ENCODE measurements at places on chromosomes 4 and X.

- DNase-seq: no peak
These were observed 184.0 kb upstream of the PGRMC2 start for GRCh38 chr4:128471576-128471975.

GRCh38 chr4:169315530-169316343, 45.0 kb upstream of the SH3RF1 start:
- no peak for DNase-seq

- no peak for DNase-seq
These were observed 69.9 kb upstream of the NRK start for GRCh38 chrX:105752338-105752956.

GRCh38 chr4:143375326-143376073, 38.8 kb downstream of the GAB1 start:
- no peak for DNase-seq

DNA sequence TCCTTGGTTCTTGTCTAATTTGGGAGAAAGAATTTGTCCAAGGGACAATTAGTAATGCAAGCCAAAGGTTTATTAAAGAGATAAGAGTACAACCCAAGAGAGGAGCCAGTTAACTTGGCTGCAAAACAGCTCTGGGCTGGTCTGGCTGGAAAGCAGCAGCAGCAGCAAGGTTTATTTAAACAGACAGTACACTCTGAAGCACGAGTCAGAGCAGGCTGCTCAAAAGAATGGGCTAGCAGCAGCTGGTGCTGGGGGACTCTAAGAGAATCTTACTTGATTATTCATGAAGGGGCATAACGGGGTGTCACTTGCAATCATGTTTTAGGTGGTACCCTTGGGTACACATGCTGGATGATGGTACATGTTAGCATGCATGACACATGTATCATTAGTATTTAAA, 17.1 kb upstream of the CT47C1 start:
- DNase-seq: no peak

DNA sequence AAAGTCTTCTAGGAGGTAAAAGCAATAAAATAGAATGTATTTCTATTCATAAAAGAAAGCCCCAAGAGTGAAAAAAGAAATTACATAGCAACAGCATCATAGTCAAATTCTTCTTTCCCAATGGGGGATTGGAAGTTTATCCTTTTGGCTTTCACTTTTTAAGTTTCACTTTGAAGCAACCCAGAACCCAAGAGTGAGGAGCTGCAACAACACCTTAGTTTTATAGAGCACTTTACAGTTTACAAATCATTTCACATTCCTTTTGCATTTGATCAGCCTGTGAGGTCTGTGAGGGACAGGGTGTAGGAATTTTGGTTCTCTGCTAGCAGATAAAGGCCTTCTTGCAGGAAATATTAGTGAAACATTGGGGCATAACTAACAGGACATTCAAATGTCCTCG, 112.0 kb upstream of the NDP start:
- no peak for DNase-seq

DNA sequence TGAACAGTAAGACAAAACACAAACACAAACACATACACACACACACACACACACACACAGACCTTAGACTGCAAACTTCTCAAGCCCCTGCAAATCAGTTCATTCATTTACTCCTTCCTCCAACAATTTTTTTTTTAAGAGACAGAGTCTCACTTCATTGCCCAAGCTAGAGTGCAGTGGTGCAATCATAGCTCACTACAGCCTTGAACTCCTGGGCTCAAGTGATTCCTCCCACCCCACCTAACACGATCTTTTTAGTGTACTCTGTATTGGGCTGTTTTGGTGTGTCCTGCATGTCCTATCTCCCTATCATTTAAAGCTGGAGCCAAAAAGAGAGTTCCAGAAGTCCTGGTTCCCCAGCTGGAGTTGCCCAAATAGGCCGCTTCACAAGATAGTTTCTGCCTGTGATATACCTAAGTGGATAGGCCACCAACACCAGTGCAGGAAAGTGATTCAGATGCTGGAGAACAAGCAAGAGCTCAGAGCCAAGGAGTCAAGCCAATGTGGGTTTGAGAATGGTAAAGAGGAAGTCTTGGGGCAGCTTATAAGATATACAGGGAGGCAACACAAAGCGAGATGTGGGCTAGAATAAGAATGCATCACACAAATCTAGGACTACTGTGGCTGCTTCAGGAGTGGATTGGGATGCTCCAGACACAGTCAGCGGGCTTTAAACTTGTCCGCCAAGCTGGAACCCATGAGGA, 85.4 kb upstream of the RAPGEF2 start:
- DNase-seq: no peak

DNA sequence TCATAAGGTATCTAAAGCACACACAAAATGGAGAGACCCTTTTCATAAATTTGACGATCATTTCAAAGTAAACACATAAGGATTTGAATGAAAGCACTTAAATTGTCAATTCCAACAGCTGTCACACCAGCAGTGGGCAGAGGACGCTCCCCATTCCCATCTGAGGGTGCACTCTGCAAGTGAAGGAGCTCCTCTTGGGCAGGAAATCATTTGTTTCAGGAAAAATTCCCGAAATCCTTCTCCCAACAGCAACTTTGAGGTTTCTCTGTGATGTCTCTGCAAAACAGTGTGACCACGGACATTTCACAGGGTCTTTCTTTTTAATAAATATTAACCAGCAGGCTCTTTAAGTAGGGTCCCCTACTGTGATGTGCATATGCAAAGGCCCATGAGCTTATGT, 111.0 kb downstream of the EPHA5 start:
- DNase-seq: no peak

DNA sequence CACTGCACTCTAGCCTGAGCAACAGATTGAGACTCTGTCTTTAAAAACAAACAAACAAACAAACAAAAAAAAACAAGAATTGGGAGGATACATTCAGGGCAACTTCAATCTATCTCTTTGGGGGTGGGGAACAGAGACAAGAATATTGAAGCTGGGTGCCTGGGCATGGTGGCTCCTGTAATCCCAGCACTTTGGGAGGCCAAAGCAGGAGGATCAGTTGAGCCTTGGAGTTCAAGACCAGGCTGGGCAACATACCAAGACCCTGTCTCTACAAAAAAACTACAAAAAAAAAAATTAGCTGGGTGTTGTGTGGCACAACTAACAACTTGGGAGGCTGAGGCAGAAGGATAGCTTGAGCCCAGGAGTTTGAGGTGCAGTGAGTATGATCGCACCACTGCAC, 1.2 kb downstream of the LETM1 start:
- DNase-seq: no peak

DNA sequence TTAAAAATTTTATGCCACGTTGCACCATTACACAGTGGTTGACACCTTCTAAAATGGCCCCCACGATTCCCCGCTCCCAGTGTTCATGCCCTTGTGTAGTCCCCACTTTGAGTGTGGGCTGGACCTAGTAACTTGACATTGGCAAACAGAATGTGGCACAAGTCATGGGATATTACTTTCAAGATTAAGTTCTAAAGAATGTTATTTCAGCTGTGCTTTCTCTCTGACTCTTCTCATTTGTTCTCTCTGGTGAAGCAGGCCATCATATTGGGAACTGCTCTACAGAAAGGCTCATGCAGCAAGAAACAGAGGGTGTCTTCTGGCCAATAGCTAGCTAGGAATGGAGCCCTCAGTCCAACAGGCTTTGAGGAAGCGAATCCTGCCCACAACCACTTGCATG, 67.1 kb downstream of the ATXN3L start:
- DNase-seq: no peak

GRCh38 chrX:132085786-132086185, 42.0 kb downstream of the FRMD7 start:
- no peak for DNase-seq

DNA sequence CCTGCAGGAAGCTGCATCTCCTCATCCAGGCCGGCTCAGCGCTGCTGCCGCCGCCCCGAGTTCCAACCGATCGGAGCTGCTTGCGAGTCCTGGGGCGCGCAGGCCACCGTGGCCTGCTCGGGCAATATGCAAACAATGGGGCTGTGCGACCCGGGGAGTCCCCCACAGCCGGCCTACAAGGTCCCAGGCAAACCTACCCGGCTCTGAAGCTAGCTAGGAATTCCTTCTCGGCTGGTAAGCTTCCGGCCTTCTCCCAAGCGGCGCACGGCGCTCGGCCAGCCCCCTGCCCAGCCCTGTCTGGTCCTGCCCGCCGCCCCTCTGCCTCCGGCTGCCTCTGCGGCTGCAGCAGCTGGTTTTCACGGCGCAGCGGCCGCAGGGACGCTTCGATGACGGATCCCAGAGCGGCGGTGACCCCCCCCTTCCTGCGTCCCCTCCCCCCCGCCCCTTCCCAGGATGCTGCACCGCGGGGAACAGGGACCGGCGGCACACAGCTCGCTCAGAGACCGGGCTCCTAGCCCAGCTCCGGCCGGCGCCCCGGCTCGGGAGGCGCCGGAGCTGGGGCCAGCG, 59.4 kb downstream of the TSC22D3 start:
- no peak for DNase-seq

- no peak for DNase-seq
These were observed 16.8 kb upstream of the SLC34A2 start for GRCh38 chr4:25638806-25639205.

DNA sequence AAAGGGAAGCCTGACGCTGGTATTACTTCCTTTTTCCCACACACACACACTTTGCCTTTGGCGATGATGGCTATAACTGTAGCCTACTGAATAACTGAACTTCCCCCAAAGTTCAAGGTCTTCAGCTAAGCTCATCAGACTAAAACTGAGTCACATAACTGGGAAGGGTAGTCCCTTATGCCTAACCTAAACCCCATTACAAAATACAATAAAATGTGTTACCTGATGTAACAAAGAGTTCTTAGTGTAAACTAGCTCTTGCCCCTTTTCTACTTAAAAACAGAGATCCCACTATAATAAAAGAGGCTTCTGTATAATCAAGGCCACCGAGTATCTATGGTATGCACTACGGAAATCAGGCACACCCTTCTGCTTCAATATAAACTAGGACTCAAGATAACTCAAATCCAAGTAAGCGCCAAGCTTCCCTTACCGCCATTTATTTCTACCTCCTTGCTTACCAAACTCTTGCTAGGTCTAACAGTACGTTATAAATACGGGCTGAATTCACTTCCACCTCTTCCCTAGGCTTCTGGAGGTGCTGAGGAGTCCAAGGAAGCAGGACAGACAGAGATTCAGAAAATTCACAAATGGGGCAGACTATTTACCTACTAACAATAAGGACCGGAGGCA, 2.4 kb downstream of the OTUD4 start:
- no peak for DNase-seq

- DNase-seq: no peak
These were observed 36.0 kb downstream of the ADGRG2 start for GRCh38 chrX:19086102-19086772.

DNA sequence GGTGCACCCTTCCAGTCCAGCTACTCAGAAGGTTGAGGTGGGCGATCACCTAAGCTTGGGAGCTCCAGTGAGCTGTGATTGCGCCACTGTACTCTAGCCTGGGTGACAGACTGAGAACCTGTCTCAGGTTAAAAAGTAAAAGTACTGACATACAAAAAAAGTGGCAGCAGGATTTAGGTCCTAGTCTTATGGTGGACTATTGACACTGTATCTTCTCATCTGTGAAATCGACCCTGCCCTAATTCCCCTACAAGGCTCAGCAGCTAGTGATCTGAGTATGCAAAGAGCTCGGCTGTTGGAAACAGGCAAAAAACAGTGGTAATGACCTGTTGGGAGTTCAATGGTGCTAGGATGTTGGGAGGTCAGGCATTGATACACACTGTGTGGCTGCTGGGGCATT, 57.0 kb downstream of the LEF1 start:
- DNase-seq: no peak

DNA sequence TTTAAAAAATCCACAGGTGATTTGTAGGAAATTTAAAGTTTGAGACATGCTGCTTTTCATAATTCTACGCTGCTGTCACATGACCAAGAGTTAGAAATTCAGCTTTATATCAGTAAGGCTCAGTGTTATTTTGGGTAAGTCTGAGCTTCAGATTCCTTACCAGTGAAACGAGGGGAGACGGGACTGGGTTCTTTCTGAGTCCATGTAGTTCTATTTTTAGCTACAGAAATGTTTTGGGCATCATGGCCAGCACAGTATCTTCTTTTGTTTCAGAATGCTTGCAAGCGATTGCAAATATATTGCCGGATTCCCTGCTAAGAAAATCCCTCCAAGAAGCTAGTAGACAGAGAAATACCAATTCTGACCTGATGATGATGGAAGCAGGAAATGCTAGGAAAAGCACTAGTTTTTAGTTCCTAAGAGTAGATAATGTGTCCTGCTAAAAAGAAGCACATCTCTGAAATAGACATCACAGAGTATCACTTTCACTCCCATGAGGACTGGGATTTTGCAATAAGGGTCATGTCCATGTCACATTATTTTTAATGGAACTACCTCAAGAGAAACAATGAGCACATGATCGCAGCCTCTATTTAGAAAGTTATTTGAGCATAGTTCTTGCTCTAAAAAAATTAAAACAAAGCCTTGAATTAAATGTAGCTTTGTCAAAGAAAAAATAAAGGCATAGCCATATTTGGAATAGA, 10.9 kb downstream of the ATP1B4 start:
- no peak for DNase-seq

GRCh38 chr4:94695384-94695783, 62.4 kb upstream of the BMPR1B start:
- DNase-seq: no peak

GRCh38 chrX:114619874-114620273, 36.0 kb downstream of the HTR2C start:
- no peak for DNase-seq

- no peak for DNase-seq
These were observed 6.4 kb upstream of the UBA1 start for GRCh38 chrX:47187106-47187677.

DNA sequence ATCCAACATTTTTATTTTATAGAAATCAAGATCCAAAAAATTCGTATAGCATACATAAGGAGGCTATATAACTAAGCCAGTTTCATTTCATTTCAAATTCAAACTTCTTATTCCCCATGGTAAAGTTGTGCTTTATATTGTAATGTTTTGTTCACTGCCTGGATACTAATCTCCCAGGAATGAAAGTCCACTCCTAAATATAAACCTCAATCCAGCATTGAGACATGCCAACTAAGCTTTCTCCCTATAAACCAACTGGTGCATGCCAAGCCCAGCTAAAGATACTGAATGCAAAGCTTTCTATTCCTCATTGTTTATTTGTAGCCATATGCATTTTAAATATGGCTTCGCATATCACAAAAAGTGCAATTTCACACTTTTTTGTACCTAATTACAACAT, 63.8 kb upstream of the INPP4B start:
- no peak for DNase-seq

- DNase-seq: no peak
These were observed 100.6 kb downstream of the AKAP4 start for GRCh38 chrX:50100188-50100587.

All from stimulated activated CD4-positive, alpha-beta T cell treated with anti-CD3 and anti-CD28 coated beads, Interleukin-1b, Interleukin-23, amount 100 ng/mL, for 4 hours (primary cell).